ENCODE measurements at places on chromosomes 5 and 9.

DNA sequence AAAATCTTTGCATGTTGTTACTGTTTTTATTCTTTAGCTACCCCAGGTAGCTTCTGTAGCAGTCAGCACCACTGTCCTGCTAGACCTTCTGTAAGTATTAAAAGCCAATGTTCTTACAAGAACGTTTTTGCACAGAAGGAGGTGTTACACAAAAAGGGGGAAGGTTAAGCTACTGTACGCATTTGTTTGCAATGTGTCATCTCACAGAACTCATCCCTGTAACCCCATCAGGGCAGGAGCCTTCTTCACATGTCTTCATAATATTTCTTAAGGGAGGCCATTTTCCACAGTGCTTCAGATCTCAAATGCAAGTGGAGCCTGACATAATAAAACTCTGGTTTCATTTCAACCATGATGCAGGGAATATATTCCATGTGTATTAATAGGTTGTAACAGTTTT, 67.9 kb downstream of the OSMR start:
- no peak for DNase-seq

DNA sequence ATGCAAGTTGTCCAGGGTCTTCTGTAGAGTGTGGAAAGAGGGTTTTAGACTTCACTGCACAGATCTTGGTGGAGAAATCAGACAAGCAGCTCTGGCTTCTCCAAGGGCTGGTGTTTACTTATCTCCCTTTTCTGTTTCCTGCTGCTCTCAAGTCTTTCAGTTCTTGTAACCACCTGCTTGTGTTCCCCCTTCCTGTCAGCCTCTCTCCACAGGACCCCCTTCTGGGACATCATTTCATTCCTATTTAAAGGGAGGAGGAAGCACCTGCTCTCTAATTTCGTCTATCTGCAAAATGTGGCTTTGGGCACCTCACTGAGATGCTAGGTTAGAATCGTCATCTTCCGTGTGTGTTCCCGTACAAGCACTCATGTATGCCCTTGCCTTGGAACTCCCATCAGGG, 636.2 kb downstream of the MTRR start:
- DNase-seq: no peak

DNA sequence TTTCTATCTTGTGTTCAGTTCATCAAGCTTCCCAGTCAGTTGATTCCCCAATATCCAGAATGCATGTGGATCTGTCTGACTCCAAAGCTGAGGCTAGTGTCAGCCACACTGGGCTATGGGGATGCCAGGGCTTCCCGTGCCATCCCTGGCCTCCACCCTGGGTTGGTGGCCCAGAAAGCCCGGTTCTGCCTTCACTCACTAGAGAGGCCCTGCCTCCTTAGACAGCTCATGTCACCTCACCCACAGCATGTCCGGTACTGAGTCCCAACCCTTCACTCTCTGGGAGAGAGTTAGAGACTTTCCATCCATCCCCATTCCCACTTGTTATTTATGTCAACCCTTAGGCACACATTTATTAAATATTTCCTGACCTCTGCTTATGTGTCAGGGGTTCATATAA, 119.5 kb upstream of the GPR151 start:
- no peak for DNase-seq

GRCh38 chr5:4941957-4942830, 197.9 kb upstream of the ADAMTS16 start:
- DNase-seq: no peak

DNA sequence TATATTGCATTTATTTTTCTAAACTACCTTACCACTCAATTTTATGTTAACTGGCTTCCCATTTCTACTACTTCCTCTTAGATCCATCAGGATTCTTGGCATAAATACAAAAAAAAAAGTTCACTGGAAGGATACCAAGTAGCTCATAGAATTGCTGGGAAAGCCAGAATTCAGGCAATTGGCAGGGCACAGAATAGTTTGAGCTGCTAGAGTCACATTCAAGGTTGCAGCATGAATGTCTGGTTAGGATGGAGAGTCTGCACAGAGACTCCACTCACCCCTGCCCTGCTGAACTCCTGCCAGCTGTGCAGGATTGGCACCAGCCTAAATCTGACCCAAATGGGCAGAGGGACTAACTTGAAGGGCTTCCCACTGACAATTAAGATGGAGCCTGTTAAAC, 4.9 kb upstream of the AMACR start:
- DNase-seq: no peak

GRCh38 chr5:78953092-78953800, 31.9 kb downstream of the ARSB start:
- no peak for DNase-seq

- DNase-seq: no peak
Observed at GRCh38 chr9:76912636-76913275, 6.8 kb upstream of the PRUNE2 start.

GRCh38 chr5:10946050-10946449, 185.0 kb upstream of the DAP start:
- DNase-seq: no peak
